Activated CD8-positive, alpha-beta memory T cell treated with anti-CD3 and anti-CD28 coated beads for 36 hours (primary cell): ENCODE measurements at places on chromosomes 7 and 10. TPM values are rescaled to one million over a fixed set of nuclear protein-coding genes. Genes with fewer than 3 reads are reported as not detected.

Gene ZFYVE27
- total RNA-seq: 28.3 TPM

Gene AKR1E2
- 3.2 TPM for total RNA-seq

Gene NEUROG3
- not detected for total RNA-seq

Gene GHRHR
- not detected for total RNA-seq

Gene FBXL13
- total RNA-seq: 0.86 TPM

Gene COL13A1
- total RNA-seq: not detected

Gene PITX3
- not detected for total RNA-seq

Gene RNF32
- 0.57 TPM for total RNA-seq

Gene PPP1R9A
- total RNA-seq: 0.08 TPM

Gene INHBA
- not detected for total RNA-seq

Gene LLCFC1
- not detected for total RNA-seq

Gene TMEM248
- total RNA-seq: 83.2 TPM

Gene TMEM196
- total RNA-seq: not detected

Gene LRIT1
- not detected for total RNA-seq

Gene BICC1
- not detected for total RNA-seq

Gene MBL2
- total RNA-seq: not detected

Gene HOXA9
- not detected for total RNA-seq

Gene AKR1C4
- not detected for total RNA-seq

Gene LRGUK
- total RNA-seq: not detected

Gene ACTL6B
- total RNA-seq: not detected

Gene NYAP1
- total RNA-seq: 0.15 TPM
